ENCODE measurements at places on chromosomes 2 and 18.

GRCh38 chr2:70132244-70133126 lies 45.2 kb downstream of the PCBP1 start:
- DNase-seq, result no peak

DNA sequence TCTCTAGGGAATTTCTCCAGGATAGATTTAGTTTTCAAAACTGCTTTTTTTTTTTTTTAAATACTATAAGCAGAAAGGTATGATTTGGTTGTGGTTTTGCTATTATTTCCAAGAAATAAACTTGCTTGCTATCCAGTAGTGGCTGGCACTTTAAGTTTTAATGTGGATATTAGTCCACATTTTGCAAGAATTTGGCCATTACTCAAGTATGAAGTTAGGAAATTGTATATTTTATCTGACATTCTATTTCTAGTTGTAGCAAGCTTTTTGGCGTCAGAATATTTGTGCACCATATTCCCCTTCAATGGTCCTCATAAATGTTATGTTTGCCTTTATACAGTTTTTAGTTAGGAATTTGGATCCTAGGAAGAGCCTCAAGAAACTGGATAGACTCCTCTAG lies 226.3 kb downstream of the ZNF521 start:
- DNase-seq, result no peak

DNA sequence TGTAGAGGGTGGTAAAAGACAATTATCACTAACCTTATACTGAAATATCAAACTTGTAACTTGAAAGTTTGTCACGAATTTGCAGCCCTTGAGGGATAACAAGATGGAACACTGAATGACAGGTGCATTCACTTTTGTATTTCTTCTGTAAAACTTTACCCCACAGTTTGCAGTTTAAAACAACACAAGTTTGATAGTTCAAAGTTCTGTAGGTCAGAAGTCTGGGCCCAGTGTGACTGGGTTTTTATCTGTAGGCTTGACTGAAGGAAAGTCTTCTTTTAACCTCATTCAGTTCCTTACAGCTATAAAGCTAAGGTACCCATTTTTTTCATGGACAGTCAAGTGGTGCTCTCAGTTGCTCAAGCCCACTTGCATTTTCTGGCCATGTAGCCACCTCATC lies 257.1 kb upstream of the NRXN1 start:
- DNase-seq, result no peak

DNA sequence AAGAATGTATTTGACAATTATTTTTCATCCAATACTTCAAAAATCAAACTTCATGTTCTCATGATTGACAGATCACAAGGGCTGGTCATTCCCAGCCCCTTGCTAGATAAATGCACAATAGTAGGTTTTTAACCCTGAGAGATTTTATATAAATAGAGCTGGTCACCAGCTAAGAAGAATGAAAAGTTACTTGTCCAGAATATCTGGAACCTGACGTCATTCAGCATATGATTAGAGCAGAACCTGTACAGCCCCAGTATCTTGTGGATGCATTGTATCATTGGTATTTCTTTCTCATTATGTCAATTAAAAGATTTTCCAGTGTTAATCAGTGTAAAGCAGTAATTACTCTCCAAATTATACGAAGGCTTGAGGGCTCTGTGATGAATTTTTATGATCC lies 202.8 kb upstream of the RND3 start:
- DNase-seq, result no peak

DNA sequence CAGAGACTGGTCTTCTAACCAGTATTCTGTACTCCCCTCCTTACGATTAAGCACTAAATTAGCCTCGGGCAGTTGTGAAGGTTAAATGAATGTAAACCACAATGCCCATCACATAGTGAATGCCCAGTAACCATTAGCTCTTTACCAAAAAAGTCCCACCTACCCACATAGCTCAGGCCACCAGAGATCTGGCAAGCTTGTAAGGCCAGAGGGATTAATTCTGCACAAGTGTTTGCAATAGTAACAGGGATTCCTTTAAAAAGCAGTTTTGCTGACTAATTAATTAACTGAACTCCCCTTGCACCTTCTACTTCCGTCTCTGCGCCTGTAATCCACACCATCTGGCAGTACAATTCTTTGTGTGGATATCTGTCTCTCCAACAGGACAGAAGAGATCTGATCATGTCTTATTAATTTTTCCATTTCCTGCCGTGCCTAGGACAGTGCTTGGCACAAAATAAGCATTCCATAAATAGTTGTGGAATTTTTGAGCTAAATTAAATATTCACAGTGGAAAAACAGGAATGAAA lies 36.2 kb upstream of the IGFBP2 start:
- DNase-seq, result no peak

- DNase-seq, result no peak
These were observed 7.8 kb upstream of the GPR55 start for GRCh38 chr2:230932556-230933511.

- no peak for DNase-seq
These were observed 400.2 kb upstream of the MYT1L start for GRCh38 chr2:2731101-2731815.

GRCh38 chr2:39368846-39369245 lies 68.2 kb downstream of the MAP4K3 start:
- no peak for DNase-seq

- no peak for DNase-seq
These were observed 22.0 kb downstream of the CCT7 start for GRCh38 chr2:73255907-73256617.

DNA sequence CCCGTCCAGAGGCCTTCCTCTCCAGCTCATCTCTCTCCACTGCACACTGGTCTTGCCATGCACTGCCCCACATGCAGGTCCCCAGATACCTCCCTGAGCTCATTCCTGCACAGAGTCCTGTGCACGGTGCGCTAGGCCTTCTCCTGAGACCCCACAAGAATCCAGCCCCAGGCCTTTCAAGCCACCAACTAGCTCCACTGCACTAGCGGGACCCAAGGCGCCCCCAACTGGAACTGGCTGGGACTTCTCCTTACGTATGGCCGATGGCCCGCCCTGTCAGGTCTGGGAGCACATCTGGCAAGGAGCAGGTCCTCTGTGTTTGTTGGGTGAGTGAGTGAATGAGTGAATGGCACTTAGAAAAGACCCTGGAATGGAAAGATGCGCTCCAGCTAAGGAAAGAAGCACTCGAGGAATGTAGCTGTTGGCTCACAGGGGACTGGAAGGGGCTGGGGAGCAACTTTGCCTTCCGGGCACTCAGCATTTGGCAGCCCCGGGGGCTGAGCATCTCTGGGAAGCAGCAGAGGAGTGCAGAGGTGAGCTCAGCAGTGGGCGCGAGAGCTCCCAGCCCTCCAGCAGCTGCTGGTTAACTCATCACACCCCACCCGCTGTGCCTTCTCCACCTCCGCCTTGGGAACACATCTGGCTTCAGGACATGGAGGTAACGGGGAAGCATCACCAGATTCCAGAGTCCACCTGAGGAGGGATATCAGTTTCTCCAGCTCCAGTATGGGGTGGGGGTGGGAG lies 223.1 kb downstream of the GLI2 start:
- DNase-seq, result no peak

DNA sequence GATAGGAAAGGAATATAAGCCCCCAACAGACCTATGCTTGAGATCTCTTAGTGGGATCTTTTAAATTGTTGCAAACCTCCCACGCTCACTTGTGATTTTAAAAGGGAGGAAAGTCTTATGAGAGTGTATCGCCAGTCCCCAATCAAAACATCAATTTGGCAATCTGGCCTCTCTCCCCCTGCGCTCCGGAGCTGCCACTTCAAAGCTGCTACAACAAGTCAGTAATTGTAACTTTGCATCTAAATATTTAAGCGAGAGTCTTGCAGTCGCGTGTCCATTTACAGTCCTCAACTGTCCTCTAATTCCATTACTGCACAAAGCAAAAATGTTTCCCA lies 8.4 kb downstream of the PAX3 start:
- DNase-seq, result no peak

DNA sequence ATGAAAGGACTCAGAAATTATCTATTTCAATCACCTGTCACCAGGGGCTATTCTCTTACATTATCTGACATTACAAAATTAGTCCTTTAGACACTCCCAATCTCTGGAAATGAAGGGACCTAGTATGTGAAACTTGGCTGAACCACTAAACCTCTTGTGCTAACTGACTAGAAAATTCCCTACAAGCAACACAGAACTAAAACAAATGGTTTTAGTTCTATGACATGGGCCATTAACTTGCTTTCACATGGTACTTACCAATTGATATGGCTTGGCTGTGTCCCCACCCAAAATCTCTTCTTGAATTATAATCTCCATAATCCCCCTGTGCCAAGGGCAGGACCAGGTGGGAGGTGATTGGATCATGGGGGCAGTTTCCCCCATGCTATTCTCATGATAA lies 16.6 kb downstream of the SERPINE2 start:
- DNase-seq, result no peak
